Stimulated activated CD8-positive, alpha-beta memory T cell treated with anti-CD3 and anti-CD28 coated beads, Interleukin-7, amount 100 ng/mL, for 24 hours (primary cell): ENCODE measurements at places on chromosomes 1 and 21.

DNA sequence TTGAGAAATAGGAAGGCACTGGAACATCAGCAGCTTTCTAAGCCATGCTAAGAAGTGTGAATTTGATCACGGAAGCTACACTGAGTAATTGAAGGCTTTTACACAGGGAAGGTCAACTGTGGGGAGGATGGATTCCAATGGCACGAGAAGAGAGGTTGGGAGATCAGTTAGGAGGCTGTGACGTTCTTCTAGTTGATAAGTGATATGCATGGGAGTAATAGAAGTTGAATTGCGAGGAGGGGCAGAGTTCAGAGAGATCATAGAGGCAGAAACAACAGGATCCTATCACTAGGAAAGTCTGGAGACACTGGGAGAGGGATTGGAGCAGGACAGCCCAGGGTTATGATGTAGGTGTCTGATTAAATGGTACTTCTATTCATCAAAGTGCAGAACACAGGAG lies 16.2 kb downstream of the LMOD1 start:
- DNase-seq: no peak

DNA sequence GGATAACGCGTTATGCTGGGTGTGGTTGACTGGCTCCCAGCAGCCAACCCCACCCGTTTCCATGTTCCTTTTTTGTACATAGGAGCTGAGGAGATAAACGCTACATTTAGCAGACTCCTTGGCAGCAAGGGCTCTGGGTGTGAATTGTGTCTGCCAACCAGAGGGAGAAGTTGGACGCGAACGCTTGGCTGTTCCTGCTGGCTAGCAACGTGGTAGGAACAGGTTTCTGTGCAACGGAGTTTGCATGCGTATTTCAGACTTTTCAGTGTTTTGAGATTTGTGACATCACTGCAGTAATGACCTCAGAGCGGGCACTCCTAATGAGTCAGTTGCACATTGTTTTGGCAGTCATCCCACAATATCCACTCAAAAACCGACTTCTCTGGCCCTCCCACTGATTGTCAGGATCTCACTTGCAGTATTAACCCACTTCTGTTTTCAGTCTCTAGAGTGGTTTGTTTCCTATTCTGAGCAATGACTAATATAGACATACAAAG lies 98.7 kb upstream of the RGS1 start:
- no peak for DNase-seq

GRCh38 chr21:28712411-28712810 lies 280.3 kb downstream of the LTN1 start:
- no peak for DNase-seq

- DNase-seq: no peak
Measured at GRCh38 chr21:46371204-46372013, 47.5 kb downstream of the PCNT start.

DNA sequence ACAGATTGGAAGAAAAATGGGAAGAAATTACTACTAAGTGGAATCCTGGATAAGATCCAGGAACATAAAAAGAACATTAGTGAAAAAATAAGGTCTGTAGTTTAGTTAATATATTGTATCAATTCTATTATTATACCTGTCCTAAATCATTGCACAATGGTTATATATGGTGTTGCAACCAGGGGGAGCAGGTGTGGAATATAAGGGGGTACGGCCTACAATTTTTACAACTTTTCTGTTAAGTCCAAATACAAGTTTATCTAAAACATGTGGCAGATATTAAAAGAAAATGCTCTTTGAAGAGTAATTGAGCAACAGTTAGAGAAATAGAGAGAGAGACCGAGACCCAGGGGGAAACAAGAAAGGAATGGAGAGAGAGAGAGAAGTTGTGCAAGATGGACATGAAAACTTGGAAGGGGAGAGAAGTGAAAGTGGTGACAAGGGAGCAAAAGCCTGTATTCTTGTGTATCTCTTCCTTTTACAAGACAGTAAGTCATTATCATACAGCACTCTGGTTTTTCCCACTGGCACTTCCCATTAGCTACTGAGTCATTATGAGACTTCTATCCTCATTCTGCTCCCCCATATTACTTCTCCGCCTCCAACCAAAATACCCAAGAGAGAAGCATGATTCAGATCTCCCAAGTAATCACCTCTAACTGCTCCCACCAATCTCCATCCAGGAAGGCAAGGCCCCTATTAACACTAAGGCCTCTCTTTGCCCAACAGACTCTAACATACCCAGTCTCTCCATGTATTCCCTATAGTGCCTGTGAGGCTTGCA lies 22.3 kb upstream of the TRAF3IP3 start:
- no peak for DNase-seq

DNA sequence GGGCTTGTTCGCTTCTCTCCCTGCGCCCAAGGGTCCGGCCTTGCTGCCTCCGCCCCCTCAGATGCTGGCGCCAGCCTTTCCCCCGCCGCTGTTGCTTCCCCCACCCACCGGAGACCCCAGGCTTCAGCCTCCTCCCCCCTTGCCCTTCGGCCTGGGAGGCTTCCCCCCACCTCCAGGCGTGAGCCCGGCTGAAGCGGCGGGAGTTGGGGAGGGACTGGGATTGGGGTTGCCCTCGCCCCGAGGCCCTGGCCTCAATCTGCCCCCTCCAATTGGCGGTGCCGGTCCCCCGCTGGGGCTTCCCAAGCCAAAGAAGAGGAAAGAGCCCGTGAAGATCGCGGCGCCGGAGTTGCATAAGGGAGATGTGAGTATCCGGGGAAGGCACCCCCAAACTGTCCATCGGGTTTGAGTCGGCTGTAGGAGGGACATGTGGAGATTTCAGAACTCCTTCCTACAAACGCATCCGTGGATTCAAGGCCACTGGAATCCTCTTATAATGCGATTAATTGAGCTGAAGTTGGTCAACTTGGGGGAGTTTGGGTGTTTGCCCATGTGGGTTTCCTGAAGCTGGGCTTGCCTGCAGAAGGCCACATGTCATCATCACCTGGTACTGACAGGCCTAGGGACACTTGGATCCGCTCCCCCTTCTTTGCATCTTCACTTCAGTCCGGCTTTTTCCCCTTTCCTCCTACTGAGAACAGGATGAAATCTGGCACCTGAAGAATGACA lies 707 bp downstream of the PRCC start:
- no peak for DNase-seq

GRCh38 chr1:210293171-210293607 lies 35.5 kb upstream of the HHAT start:
- no peak for DNase-seq
